Stimulated activated CD4-positive, alpha-beta T cell treated with anti-CD3 and anti-CD28 coated beads, TNF-alpha, amount 100 ng/mL, for 48 hours (primary cell): ENCODE measurements at places on chromosomes 3 and 15.

GRCh38 chr3:188049606-188050530 is 104.1 kb upstream of the LPP start:
- no peak for DNase-seq

GRCh38 chr15:52115598-52116427 is 3.2 kb upstream of the BCL2L10 start:
- no peak for DNase-seq

DNA sequence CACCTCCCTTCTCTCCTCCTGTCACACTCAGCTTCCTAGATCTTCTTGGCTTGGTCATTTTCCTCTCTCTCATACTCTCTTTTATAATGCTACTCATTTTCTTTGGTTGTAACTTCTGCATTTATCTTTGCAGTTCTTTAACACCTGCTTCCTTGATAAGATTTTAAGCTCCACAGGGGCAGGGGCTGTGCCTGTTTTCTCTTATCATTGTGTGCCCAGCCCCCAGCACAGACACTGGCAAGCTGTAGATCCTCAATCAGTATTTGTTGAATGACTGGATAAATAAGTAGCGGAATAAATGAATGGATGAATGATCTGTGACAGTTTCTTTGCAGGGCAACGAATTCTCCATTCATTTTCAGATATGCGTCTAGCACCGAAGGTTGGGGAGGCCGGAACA is 64.3 kb upstream of the MEX3B start:
- DNase-seq: no peak

GRCh38 chr3:114722530-114722929 is 424.6 kb downstream of the ZBTB20 start:
- DNase-seq: no peak
